Fibroblast of pulmonary artery (primary cell): ENCODE measurements at places on chromosomes 4 and X.

- peak; percentile 70 for DNase-seq
Observed at GRCh38 chrX:11770320-11770719, 12.3 kb downstream of the MSL3 start.

DNA sequence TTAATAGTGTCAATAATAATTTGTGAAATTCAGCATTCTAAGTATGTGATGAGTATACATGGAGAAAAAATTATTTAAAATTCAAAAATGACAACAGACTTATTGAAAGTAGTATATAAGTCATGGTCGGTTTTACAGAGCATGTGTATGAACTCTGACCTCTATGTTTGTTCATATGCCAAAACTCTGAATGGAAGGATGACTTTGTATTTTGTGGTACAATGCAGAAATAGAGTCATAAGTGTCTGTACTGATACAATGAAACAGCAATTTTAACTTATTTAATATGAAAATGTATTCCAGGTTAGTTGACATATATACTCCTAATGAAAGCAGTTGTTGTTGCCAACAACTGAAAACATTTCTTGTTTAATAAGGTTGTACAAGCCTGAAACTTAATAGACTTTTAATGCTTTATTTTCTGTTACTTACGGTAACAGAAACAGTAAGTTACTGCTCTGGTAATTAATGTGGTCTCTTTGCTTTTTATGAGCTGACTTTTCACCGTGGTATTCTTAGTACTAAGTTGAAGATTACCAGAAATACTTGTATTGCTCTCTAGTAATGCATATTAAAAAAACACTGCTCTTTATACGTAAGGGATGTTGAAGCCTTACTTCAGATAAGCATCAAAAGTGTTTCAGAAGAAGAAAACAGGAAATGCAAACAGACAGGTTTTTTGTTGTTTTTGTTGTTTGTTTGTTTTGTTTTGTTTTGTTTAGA is 1.9 kb downstream of the UBE2K start:
- DNase-seq: peak; percentile 36

DNA sequence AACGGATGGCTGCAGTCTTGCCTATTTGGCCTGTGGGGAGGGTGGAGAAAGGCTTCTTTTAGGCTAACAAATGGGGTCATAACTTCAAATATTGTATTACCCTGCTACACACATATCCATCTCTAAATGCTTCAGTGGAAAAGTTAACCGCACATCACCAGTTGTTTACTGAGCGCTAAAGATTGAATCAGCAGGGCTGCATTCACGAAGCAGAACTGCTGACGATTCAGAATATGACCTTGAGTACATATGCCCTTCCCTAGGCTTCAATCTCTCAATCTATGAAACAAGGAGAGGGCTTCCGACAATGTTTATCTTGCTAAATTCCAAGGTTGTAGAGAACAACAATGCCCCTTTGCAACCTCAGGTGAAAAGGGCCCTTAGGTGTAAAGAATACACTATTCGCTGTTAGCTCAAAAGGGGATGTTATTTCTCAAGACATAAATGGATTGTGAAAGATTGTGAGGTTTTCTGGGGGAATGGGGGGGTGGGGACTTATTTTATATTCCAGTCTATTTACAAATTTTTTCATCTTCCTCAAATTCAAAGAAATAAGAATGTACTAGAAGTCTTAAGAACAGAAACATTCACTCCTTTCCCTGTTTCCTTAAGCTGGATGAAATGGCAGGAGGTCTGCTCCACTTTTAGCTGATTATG is 2.6 kb upstream of the ATP6AP2 start:
- DNase-seq: no peak

DNA sequence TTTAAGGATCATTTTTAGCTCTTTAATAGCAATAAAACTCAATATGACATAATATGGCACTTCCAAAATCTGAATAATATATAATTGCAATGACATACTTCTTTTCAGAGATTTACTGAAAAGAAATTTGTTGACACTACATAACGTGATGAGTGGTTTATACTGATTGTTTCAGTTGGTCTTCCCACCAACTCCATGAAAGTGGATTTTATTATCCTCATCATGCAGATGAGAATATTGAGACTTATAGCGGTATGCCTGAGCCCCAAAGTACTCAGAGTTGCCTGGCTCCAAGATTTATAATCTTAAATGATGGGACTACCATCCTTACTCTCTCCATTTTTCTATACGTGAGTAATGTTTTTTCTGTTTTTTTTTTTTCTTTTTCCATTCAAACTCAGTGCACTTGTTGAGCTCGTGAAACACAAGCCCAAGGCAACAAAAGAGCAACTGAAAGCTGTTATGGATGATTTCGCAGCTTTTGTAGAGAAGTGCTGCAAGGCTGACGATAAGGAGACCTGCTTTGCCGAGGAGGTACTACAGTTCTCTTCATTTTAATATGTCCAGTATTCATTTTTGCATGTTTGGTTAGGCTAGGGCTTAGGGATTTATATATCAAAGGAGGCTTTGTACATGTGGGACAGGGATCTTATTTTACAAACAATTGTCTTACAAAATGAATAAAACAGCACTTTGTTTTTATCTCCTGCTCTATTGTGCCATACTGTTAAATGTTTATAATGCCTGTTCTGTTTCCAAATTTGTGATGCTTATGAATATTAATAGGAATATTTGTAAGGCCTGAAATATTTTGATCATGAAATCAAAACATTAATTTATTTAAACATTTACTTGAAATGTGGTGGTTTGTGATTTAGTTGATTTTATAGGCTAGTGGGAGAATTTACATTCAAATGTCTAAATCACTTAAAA is 15.3 kb downstream of the ALB start:
- DNase-seq: no peak

DNA sequence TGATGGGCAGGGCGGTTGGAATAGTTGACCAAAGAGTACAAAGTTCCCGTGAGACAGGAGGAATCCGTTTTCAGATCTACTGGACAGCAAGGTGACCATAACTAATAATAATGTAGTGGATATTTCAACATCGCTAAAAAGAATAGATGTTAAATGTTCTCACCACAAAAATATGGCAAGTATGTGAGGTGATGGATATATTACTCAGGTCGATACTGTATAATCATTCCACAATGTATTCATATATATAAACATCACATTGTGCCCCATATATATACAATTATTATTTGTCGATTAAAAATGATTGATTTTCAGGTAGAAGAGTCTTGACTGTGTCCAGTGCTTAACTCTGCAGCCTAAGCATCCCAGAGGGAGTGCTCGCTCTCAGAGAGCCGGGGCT is 141.6 kb upstream of the TENM3 start:
- DNase-seq: no peak

DNA sequence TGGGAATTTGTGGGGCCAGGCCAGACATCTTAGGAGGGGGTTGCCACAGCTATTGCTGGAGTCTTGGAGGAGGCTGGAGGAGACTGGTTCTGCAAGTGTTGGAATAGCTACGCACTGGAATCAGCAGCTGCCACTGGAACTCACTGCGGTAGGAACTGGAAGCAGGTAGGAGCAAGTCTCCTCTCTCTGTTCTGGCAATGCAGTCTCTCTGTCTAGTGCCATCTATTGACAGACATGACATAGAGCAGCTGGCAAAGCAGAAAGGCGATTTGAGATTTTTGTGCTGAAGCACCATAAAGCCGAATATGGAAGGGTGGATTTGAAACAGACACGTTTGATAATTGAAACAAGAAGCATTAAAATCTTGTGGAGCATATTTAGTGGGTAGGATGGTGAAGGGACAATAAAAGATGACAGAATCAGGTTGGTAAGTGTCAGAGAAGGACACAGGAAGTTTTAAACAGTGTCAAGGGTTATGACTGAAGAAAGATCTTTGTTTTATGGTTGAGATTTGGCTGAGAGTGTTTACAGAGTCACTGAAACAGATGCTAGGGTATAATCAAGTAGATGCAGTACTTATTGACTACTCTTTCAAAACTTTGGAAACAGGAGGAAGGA is 23.5 kb upstream of the SYNPO2 start:
- DNase-seq: peak; percentile 68

DNA sequence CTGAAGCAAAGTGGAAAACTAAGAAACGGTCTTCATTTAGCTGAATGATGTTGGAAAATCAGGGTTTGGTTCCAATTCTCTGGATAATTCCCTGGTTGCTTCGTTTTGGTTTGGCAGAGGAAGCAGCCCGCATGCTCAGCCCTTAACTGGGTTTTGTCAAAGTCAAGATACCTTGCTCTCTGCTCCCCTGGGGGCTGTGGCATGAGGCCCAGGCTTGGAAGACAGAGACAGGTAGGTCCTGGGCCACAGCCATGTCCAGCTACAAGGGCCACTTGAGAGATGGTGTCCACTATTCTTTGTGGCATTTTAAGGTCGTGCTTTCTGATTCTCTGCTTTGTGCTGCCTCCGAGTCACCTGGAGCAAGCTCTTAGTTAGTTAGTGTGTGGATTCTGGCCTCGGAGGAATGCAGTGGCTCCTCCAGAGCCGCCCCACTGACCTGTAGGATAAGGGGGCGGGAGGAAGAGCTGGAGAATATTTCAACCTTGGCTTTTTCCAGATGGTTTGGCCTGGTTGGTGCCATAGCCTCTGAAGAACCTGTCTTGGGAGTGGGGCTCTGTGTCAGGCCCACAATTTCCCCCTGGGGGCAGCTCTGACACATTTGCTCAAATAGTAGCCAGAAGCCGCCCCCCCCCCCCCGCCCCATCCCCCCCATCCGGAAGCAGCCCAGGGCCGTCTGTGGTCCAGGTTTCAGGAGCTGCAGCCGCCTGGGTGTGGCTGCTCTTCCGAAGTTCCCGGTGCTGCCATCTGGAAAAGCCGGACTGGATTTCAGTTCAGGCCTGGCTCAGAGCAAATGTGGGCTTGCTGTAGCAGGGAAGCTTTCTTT is 147.1 kb downstream of the NHS start:
- peak; percentile 26 for DNase-seq

- DNase-seq: peak; percentile 80
Observed at GRCh38 chr4:139919521-139919920, 234.5 kb downstream of the MAML3 start.

GRCh38 chrX:115535421-115535820 is 25.6 kb upstream of the PLS3 start:
- no peak for DNase-seq

- no peak for DNase-seq
Observed at GRCh38 chrX:101677028-101677427, 17.4 kb upstream of the ARMCX2 start.

DNA sequence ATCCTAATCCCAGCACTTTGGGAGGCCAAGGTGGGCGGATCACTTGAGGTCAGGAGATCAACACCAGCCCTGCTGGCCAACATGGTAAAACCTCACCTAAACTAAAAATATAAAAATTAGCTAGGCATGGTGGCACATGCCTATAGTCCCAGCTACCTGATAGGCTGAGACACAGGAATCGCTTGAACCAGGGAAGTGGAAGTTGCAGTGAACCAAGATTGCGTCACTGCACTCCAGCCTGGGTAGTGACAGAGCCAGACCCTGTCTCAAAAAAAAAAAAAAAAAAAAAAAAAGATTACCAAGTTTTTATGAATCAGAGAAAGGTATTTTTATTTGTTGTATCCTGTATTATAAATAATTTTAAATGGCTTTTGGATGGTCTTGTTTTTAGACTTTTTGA is 15.1 kb downstream of the TRAPPC11 start:
- DNase-seq: no peak

GRCh38 chrX:135652602-135653001 is 60.8 kb upstream of the CT45A1 start:
- DNase-seq: no peak
